ENCODE measurements at places on chromosomes 3 and 15.

GRCh38 chr3:4043867-4044575, 244.8 kb downstream of the LRRN1 start:
- DNase-seq = no peak

DNA sequence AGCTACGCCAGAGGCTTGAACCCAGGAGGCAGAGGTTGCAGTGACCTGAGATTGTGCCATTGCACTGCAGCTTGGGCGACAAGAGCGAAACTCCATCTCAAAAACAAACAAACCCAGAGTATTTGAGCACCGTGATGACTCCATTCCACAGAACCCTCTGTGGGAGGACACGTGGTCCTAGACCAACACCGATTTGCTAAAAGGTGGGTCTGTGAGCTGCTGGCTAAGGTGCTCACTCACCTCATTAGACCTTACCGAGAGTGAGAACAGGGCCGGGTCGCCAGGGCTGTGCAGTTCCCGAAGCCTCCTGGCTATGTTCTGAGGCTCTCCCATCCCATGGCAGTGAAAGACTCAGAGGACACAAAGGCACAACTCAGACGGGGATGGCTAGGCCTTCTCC, 17.9 kb downstream of the ABHD2 start:
- DNase-seq = no peak

DNA sequence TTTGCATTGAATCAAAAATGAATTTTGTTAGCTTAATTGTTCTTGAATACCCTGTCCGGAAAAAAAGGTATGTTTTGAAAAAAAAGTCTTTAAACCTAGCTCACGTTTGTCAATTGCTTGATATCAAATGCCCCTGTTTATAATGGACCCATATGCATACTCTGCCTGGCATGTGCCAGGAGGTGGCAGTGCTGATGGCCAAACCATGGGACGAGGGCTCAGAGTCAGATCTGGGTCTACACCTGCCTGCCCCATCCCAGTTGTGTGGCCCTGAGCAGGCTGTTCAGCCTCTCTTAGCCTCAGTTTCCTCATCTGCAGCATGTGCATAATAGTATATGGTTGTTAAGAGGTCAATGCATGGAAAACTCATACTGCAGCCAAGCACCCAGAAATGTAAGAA, 38.8 kb downstream of the PRKCD start:
- no peak for DNase-seq

DNA sequence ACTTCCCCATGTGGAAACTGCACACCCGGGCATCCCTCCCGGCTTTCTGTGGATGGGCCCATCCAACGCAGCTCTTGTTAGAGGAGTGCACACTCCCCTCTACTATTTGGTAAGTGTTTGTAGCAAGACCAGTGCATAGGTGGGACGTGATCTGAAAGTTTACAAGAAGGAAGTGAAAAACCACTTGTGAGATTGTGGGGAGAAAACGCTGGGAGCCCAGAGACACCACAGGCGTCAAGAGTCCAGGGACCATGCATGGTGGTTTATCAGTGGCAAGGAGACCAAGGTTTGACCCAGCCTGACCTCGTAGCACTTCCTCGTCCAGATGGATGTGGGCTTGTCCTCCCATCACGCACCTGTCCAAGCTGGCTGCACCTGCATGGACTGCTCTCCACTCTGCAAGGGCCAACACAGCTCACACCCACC, 51.6 kb downstream of the ATP10A start:
- peak; percentile 9 for DNase-seq

DNA sequence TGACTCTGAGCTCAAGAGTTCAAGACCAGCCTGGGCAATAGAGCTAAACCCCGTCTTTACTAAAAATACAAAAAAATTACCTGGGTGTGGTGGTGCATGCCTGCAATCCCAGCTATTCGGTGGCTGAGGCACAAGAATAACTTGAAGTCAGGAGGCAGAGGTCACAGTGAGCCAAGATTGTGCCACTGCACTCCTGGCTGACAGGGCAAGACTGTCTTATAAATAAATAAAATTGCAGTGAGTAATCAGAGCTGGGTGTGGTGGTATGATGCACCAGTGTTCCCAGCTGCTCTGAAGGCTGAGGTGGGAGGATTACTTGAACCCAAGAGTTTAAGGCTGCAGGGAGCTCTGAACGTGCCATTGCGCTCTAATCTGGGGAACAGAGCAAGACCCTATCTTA, 55.9 kb upstream of the GCNT3 start:
- no peak for DNase-seq

GRCh38 chr15:36896949-36897348, 203.4 kb downstream of the MEIS2 start:
- DNase-seq = no peak

- no peak for DNase-seq
Measured at GRCh38 chr3:189985948-189986347, 134.7 kb downstream of the P3H2 start.

DNA sequence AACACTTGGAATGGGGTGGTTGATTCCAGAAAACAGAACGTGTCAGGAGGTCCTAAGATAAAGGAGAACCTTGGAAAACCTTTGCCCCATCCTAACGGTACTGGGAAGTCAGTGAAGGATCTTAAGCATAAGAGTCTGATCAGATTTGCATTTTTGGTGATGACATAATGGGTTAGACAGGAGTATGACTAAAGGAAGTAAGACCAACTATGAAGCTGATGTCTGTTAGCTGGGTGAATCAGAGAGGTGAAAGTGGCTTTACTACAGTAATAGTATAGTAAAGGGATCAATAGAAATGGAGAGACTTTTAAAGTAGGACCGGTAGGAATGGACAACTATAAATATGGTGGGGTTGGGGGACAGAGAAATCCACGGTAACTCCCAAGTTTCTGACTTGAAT, 12.6 kb downstream of the GTF2A2 start:
- DNase-seq = no peak

DNA sequence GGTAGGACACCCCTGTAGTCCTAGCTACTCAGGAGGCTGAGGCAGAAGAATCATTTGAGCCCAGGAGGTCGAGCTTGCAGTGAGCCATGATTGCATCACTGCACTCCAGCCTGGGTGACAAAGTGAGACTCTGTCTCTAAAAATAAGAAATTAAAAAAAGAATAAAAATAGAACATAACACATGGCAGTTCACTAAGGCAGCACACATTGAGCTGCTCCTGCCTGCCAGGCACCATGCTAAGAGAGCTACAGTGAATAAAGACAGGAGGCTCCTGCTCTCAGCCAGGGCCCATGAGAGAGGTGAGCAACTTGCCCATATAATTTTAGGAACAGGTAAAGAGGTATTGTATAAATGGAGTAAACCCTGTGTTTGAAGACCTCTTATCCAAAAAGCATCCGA, 54.3 kb downstream of the EBLN2 start:
- no peak for DNase-seq

- DNase-seq = no peak
Measured at GRCh38 chr3:40848421-40848820, 323.7 kb downstream of the ZNF621 start.

DNA sequence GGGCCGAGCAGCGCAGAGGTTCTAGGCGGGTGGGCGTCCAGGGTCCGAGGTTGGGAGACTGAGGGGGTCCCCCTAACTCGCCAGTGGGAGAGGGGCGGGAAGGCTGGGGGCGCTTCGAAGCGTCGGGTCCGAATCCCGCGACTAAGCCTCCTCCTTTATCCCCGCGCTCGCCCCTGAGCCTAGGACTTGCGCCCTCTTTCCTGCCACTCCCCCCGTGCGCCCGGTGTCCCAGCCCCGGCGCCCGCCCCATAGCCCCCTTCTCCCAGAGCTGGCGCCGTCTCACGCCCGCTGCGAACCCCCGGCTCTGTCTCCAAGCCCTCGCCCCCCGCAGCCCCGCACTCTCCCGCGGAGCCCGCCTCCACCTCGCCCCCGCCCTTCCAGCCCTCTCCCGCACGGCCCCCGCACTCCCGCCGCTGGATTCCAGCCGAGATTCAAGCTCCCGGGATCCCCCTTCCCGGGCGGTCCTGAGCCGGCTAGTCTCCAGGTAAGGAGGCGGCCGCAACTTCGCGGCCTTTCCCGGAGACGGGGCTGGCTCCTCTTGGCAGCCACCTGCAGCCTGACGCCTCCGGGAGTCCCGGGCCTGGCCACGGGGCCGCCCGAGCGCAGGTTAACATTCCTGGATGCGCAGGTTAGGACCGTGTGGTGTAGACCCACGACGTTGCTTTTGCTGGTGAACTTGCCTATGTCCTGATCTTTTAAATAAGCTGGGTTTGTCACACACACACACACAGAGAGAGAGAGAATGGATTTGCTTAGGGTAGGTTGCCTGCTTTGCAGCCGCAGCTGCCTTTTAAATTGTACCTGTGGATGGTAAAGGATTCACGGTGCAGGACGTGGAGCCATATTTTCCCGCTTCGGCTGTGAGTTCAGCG, 563 bp downstream of the PXYLP1 start:
- DNase-seq = peak; percentile 22

GRCh38 chr3:189588070-189588469, 43.1 kb upstream of the TP63 start:
- no peak for DNase-seq

DNA sequence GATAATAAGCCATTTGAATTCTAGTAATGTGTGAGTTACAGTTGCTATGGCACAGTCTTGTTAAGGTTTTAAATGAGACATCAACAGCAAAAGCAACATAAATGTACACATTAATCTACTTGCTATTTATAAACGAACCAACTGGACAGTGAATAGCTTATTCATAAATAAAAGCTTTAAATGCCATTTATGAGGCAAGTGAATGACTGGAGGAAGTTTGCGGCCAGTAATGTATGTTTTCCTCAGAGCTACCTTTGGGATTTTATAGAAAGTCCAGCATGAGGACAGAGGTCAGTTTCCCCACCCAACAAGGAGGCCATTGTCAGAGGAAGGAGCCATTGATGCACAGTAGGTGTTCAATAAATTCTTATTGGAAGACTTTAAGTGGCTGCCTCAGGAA, 48.0 kb upstream of the PXYLP1 start:
- DNase-seq = no peak

DNA sequence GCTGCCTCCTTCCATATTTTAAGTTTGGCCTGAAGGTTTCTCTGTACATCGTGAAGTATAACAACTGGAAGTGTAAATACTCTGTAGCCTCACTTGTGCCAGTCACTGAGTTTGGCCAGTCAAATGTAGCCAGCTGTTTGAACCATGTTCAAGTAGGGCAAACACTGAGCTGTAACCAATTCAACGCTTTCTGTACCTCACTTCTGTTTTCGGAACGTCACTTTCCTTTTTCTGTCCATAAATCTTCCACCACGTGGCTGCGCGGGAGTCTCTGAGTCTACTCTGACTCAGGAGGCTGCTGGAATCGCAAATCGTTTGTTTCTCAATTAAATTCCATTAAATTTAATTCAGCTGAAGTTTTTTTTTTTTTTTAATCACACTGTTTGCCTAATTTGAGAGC, 88.8 kb upstream of the RARB start:
- DNase-seq = no peak

- no peak for DNase-seq
Measured at GRCh38 chr3:13566453-13566748, 17.5 kb downstream of the FBLN2 start.

DNA sequence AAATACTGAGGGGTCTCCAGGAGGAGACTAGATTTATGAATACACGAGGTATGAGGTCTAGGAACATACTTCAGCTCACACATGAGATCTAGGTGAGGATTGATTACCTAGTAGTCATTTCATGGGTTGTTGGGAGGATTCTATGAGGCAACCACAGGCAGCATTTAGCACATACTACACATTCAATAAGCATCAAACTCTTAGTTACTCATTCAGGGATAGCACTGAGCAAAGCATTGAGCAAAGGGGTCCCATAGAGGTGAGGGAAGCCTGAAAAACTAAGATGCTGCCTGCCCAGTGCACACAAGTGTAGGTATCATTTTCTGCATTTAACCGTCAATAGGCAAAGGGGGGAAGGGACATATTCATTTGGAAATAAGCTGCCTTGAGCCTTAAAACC, 4.5 kb downstream of the CCR5 start:
- DNase-seq = no peak

- DNase-seq = no peak
Measured at GRCh38 chr15:45087513-45087912, 26.5 kb downstream of the DUOX2 start.

DNA sequence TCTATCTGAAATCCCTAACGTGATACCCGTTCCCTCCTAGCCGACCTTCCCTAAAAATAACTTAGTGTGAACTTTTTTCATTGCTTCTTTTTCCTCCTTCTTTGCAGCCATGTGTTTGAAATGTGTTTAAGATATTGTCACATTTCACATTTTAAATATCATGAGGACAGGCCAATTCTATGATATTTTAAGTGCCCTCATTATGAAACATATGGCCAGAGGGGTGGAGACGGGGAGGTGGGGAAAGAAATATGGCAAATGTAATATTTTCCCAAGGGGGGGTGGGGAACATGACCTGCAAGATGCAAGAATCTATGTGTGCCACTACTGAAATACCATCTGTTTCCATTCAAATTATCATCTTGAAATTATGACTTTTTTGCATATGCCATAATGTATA, 1039.2 kb downstream of the AGBL1 start:
- no peak for DNase-seq

GRCh38 chr3:144402430-144402829, 430.8 kb downstream of the DIPK2A start:
- DNase-seq = no peak

DNA sequence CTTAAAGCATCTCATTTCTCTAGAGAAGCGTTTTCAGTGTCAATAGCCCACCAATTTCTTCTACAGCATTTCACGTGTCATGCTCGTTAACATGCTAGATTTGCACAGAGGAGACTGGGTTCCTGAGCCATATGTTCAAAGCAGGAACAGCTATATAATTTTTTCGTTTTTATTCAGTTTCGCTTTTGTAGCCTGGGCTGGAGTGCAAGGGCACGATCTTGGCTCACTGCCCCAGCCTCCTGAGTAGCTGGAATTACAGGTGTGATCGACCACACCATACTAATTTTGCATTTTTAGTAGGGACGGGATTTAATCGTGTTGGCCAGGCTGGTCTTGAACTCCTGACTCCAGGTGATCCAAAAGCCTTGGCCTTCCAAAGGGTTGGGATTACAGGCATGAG, 6.6 kb upstream of the SLMAP start:
- no peak for DNase-seq

- DNase-seq = no peak
Measured at GRCh38 chr15:56893364-56893678, 25.1 kb upstream of the TCF12 start.

GRCh38 chr15:52052066-52052935, 33.3 kb downstream of the MAPK6 start:
- no peak for DNase-seq

Data from MM.1S (cell line).